ENCODE measurements at places on chromosomes 3 and 15.

DNA sequence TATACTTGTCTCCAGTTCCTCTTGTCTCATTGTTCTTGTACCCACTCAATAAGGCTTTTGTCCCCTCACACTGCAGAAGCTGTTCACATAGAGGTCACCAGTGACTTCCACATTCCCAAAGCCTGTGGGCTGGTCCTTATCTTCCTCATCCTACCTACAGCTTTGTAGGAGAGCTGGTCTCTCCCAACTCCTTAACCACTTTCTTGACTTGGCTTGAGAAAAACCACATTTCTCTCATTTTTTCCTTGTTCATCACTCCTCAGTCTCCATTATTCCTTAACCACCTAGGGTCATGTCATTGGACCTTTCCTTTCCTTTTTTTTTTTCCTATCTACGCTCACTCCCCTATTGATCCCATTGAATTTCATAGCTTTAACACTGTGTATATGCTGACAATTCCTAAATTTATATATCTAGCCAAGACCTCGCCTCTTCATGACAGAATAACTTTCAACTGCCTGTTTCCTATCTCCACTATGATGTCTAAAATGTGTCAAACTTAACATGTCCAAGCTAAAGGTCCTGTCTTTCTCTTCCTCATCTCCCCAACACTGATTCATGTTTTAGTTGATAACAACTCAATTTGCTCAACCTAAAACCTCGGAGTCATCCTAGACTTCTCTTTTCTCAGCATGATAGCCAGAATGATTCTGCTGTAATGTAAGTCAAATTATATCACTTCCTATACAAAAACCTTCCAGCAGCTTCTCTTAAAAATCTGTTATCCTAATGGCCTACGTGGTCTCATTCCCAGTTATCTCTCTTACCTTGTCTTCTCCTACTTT is 49.5 kb downstream of the CEP63 start:
- DNase-seq = no peak

GRCh38 chr3:197512691-197513571 is 42.8 kb downstream of the BDH1 start:
- no peak for DNase-seq

DNA sequence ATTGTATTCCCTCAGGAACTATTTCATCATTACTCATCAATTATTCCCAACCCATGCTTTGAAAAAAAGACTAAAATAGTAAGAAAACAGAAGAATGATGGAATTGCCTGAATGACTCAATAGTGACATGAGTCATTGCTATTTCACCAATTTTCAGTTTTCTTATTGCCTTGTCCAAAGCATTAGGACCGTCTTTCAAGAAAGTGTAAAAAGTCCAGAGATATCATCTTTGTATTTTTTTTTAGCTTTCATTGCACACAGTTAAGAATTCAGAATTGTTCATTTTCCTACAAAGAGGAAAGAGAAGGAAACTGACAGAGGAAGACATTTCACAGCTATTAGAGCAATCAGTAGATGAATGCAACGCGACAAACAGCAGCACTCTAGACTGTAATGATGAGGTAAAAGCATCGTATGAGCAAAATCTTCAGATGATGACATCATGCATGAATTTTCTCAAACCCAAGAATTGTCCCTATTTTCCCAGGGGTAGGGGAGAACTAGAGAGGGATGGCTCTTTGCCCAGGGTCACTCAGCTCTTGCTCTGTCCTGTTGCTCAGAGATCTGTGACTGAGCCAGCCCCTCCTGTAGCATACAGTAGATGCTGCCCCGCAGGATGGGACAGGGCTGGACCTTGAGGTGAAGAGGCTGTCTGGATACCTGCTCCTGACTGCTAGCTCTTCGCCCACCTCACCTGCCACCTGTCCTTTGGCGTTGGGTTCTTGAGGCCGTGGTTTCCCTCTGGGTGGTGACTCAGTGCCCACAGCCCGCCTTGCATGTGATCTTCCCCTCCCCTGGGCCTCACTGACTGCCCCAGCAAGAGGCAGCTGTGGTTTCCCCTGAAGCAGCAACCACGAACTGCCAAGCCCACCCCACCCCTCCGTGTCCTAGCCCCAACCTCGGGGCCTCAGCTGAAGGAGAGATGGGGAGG is 84.8 kb downstream of the PPCDC start:
- peak; percentile 37 for DNase-seq

DNA sequence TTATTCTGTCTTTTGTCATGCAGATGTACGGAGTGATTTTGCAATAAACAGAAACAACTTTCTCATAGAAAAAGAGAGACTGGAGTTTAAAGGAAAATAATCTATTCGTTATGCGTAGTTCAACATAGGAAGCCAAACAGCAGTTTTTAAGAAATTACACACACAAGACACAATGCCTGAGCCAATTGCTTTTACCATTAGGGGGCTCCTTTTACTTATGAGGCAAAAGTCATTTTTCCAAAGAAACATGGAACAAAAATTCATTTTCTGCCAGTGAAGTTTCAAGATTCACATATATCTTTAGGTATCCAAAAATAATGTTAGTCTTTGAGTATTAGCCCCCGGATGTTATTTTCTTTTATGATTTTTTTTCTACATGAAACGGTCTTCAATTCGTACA is 10.7 kb downstream of the CNTN6 start:
- DNase-seq = no peak

- DNase-seq = no peak
Observed at GRCh38 chr3:27720899-27721716, 1.0 kb downstream of the EOMES start.

GRCh38 chr15:99504823-99505551 is 60.8 kb upstream of the MEF2A start:
- DNase-seq = no peak

DNA sequence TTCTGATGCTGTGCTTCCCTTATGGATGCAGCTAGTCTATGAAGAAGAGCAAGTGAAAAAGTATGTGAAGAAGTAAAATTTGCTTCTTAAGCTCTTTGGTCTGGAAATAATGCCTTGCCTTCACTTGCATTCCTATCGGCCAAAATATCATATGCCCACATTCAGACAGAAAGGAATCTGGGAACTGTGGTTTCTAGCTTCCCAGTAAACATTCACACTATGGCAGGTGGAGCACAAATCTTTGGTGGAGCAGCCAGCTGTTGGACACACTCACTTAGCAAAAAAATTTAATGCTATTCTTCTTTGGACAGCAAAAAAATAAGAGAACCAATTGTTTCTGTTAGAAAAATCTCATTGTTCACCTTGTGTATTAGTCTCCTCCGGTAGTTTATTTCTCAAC is 12.3 kb upstream of the COL6A6 start:
- DNase-seq = no peak

- no peak for DNase-seq
Observed at GRCh38 chr15:58017869-58018268, 47.6 kb downstream of the ALDH1A2 start.

DNA sequence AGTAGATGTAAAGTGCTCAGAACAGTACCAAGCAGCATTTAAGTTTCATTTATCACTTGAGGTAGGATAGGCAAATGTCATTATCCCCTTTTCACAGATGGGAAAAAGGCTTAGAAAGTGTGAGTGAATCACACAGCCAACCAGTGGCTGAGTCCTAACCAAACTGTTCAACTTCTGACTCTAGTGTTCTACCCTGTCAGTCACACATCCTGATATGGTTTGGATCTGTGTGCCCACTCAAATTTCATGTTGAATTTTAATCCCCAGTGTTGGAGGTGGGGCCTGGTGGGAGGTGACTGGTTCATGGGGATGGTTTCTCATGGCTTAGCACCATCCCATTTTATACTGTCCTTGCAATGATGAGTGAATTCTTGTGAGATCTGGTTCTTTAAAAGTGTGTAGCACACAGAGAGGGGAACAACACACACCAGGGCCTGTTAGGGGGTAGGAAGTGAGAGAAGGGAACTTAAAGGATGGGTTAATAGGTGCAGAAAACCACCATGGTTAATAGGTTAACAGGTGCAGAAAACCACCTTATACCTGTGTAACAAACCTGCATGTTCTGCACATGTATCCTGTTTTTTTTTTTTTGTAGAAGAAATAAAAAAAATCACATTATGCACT is 304.7 kb downstream of the SUCLG2 start:
- no peak for DNase-seq

GRCh38 chr3:17320266-17320665 is 422.2 kb downstream of the TBC1D5 start:
- no peak for DNase-seq

DNA sequence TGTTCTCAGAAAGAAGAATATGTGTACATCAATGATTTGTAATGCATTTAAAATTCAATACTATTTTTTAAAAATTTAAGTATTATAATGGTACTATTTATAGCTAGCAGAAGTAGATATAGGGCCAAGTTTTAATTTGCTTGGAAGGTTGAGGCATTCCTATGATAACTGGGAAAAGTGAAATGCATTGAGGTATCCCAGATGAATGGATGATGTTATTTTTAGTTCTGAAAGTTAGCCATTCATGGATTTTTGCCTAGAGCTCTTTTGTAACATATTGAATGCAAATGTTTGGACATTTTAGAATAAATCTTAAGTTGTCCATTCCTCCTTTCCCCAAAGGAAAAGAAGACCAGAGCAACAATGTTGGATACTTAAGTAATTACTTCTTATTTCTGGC is 47.6 kb downstream of the GAP43 start:
- DNase-seq = no peak

DNA sequence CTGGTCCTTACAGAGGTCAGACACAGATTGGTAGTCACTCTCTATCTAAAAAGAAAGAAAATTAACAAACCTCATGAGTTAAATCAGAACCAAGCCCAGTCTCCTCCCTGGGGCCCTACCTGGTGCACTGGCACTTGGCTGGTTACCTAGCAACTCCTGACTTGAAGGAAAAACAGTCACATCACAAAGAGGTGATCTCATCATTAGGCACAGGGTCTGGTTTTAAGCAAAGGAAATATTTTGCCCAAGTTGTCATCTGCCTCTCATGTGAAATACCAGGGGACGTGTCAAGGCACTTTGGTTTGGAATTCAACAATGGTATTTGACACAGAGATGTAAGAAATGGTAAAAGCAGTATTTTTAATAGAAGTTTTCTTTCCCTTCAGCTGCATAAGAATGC is 47.7 kb upstream of the FMN1 start:
- no peak for DNase-seq

- DNase-seq = no peak
Observed at GRCh38 chr3:186582541-186582940, 12.0 kb downstream of the DNAJB11 start.

DNA sequence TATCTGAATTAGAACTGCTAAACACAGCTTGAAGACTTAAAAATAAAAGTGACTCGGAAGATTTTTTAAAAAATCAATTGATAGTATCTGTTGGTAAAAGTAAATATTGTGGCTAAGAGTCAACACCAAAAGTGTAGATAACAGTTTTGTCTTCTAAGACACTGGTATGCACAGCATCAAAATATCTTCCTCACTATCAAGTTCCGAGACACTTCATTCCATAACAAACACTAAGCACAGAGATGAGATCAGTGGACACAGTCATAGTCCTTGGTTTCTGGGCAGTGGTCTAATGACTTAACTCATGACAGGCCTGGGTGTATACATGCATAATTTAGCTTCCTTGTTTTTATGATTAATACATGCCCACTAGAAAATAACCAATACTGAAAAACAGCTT is 63.2 kb downstream of the PXYLP1 start:
- no peak for DNase-seq

GRCh38 chr3:63251499-63251898 is 26.6 kb upstream of the SYNPR start:
- no peak for DNase-seq

- DNase-seq = no peak
Observed at GRCh38 chr3:2968475-2968874, 141.7 kb downstream of the IL5RA start.

GRCh38 chr3:43287500-43287873 is 1.1 kb downstream of the SNRK start:
- DNase-seq = no peak

GRCh38 chr15:71705151-71705550 is 105.2 kb upstream of the NR2E3 start:
- DNase-seq = no peak

- DNase-seq = no peak
Observed at GRCh38 chr3:134799393-134799792, 4.3 kb downstream of the EPHB1 start.

- peak; percentile 49 for DNase-seq
Observed at GRCh38 chr3:45664578-45664977, 24.6 kb upstream of the SACM1L start.

DNA sequence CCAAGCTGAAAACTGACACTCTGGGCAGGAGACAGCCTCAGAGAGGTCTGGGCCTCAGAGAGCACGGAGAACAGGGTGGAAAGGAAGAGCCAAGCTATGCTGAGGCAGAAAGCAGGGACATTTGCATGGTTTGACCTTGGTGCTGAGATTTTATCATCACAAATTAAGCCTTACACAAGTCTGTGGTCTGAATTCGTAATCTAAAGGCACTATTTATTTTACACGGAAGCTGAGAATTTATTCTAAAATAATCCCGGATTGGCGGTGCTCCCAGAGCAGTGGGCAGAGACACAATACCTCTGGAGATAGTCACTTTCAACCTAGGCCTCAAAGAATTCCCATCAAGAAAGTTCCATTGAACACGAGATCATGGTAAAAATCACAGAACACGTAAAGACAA is 47.5 kb downstream of the CFAP92 start:
- no peak for DNase-seq

GRCh38 chr3:4614927-4615326 is 121.8 kb downstream of the ITPR1 start:
- no peak for DNase-seq

GRCh38 chr15:85494048-85494777 is 113.8 kb downstream of the AKAP13 start:
- no peak for DNase-seq

GRCh38 chr3:192494174-192494573 is 233.2 kb downstream of the FGF12 start:
- no peak for DNase-seq

DNA sequence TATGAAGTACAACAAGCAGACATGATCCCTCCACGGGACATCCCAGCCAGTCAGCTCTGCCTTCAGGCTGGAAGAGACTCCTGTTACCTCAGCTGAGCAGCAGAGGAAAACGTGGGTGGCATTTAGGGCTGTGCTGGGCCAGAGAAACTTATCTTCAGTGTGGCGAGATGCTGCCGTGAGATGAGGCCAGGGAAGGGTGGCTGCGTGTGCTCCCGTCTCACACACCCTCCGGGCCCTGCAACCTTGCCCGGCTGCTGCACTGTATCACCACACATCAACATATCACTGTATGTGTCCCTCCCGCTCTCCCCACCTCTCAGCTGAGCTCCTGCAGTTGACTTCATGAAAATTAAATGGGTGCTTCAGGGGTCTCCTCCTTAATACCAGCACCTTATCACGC is 23.4 kb downstream of the BMF start:
- no peak for DNase-seq

DNA sequence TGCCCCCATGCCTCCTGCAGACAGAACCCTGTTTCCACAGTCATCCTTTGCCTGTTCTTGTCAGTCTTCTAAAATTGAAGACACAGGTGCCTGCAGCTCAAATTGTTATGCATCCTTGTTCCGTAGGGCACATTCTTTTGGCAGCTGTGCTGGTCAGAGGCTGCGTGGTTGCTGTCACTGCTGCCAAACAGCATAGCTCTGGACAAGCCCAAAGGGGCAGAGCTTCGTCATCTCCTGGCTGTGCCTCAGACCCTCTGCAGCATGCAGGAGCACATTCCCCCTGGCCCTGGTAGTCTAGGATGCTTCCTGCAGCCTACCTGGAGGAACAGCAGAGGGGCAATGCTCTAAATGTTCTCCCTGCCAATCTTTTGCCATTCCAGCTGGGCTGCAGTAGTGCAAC is 2.1 kb upstream of the FBXL22 start:
- DNase-seq = no peak
